ENCODE measurements at places on chromosomes 7 and 10.

GRCh38 chr10:63600540-63600939 is 79.3 kb downstream of the REEP3 start:
- no peak for DNase-seq

DNA sequence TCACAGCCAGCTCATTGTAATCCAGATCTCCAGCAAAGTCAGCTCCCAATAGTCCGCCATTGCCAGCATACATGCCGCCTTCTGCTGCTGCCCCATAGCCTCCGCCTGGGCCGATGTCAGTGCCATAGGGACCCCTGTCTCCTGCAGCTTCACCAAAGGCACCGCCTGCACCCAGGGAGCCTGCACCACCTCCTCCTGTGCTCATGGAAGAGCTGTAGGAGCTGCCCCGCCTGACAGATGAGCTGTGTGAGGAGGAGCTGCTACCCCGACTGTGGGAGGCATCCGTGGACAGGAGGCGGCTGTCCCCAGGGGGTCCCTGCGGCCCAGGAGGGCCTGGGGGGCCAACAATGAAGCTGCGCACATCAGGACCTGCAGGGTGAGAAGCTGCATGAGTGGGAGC is 51.7 kb downstream of the COL17A1 start:
- DNase-seq: no peak

DNA sequence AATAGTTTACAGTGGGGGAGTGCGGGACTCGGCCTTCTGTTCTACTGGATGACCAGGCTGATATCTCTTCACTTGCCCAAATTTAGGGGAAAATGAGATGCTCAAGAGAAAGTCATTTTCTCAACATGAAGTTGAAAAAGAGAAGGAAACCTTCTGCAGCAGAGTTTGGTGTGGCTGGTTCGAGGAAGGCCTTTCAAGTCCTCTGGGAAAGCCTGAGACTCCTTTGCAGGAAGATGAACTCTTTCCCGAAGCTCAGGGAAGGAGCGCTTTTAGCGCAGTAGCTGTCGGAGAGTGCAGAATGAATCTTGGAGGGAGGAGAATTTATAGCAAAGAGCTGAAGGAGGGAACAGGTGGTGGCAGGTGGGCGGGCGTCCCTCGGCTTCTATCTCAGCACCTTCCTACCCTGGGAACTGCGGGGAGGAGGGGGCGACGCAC is at the start of gene ATOH7:
TSS of gene ATOH7 (minus strand) at position 297 of the 435 bp plus-strand sequence. CDS start 436 bp downstream, outside the sequence.
- DNase-seq: no peak

DNA sequence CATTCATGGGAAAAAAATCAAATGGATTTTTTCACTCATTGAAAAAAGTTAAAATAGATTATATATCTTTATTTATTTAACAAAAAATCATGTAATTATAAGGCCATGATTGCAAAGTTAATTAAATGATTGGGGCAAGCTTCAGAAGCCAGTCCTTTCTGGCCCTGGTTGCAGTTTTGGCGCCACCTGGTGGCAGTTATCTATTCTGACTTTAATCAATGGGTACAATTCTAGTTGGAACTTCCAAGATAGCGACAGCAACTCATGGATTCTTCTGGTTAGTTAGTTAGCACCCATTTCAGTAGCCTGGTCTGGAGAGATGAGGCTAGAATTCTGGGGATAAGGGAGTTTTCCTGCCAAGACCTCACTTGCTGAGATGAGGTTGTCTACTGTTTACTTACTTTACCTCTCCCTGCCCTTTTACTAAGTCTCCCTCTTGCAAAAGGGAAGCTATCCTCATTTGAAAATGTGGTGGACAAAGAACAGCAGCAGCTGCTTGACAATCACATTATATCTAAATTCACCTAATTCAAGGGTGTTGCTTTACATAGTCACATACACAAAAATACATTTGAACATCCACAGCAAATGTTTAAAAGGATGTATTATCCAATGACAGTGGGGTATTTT is 42.3 kb downstream of the NOC3L start:
- DNase-seq: peak; percentile 69

- no peak for DNase-seq
Measured at GRCh38 chr10:51343391-51343790, 269.1 kb downstream of the PRKG1 start.

GRCh38 chr7:107327986-107328569 is 141.8 kb upstream of the GPR22 start:
- DNase-seq: no peak

GRCh38 chr10:29914986-29915785 is 144.2 kb downstream of the JCAD start:
- DNase-seq: no peak

DNA sequence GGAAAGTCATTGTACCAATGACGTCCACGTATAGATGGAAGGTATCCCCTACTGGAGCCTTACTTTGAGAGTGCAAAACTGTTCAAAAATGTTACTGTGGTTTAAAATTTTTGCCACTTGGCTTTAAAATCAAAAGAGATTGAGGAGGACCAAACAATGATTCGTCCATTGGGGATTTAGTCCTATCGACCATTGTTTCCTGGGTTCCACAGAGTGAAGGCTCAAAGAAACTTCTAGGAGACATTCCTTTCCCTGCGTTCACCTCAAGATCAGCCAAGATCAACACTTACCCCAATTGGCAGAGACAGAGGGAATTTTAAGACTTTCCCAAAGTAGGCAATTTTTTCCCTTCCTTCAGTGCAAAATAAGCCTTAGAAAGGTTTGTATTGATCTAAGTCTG is 152.3 kb downstream of the NEBL start:
- DNase-seq: no peak

DNA sequence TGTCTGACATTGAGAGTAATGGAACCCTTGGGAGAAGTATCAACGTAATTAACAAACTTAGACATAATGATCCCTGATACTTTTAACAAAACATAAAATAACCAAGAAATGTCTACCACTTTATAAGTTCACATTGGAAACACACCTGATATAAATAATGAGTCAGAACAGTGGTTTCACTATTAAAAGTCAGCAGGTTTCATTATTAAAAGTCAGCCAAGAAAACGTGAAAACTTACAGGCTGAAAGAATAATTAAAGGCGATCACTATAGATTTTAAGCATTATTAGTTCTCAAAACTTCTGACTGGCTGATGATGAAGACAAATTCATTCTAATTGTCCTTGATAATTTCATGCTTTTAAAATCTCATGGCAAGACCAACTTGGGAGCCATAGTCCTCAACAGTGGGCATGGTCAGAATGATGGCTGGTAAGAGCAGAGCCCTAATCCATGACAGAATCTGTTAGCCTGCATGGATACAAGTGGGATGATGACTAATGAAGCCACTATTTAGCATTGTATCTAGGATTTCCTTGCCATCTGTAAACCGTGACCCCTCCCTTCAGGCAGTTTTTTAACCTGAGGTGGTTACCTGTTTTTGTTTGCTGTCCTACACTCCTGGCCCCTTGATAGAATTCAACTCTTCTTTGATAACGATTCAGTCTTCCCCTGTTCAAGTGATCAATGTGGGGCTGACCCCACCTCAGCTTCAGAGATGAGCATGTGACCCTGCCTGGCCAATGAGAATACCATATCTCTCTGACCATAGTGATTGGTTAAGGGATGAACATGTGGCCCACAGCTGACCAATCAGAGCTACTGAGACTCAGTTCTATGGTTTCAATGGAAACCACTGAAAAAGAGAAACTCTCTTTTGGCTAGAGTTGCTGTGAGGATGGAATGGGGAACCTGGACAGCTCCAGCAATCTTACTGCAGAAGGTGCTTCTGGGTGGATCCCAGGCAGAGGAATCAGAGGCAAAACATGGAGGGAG is 151.0 kb downstream of the PLPP4 start:
- DNase-seq: no peak

GRCh38 chr7:50315739-50316671 is 11.5 kb downstream of the IKZF1 start:
- no peak for DNase-seq

DNA sequence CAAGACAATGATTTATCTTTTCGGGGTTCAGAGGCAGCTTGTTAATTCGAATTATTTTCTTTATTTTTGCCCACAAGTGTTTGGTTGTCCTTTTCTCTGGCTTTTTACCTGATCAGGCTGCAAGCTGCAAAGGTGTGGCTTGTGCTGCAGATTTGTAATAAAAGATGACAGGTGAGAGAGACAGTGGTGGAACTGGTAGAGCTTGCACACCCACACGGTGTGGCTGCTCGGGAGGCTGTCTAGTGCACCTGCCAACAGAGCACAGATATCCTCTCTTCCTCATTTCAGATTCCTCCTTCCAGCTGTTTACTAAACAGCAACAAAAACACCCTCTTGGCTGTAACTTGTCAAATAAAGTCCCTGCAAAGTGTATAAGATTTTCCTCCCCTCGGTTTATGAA is 9.2 kb downstream of the GJD4 start:
- no peak for DNase-seq

- DNase-seq: no peak
Measured at GRCh38 chr7:156174428-156174827, 362.2 kb upstream of the SHH start.

DNA sequence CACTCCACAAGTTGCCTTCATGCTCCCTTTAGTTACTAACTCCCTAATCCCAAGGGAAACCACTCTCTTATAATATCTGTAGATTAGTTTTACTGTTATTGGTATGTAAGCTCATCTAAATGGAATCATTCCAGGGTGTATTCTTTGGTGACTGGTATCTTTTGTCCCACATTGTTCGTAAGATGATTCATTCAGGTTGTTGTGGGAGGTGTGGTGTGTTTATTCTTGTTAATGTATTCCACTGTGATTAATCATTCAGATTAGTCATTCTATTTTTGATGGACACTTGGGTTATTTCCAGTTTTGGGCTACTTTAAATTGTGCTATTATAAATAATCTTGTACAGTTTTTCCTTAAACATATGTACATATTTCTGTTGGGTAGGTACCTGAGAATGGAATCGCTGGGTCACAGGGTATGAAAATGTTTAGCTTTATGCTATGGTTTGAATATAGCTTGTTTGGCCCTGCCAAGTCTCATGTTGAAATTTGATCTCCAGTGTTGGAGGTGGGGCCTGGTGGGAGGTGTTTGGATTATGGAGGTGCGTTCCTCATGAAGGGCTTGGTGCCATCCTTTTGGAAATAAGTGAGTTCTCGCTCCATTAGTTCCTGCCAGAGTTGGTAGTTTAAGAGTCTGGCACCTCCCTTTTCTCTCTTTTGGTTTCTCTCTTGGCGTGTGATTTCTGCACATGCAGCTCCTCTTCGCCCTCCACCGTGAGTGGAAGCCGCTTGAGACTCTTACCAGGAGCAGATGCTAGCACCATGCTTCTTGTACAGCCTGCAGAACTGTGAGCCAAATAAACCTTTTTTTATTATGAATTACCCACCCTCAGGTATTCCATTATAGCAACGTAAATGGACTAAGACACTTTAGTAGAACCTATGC is 13.8 kb downstream of the BTRC start:
- DNase-seq: no peak

DNA sequence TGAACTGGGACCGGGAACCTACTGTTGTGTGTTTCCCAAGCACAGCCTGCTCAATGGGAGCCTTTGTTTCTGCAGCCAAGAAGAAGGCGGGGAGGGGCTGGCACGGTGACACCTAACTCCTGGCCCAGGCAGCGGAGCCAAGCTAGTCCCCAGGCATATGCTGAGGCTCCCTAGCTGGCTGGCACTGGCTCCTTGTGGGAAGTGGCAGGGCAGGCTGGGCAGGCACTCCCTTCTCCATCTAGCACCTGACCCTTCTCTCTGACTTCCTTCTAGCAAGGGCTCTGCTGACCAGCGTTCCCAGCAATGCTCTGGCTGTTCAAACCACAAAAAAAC is 325.0 kb downstream of the PLXNA4 start:
- no peak for DNase-seq

DNA sequence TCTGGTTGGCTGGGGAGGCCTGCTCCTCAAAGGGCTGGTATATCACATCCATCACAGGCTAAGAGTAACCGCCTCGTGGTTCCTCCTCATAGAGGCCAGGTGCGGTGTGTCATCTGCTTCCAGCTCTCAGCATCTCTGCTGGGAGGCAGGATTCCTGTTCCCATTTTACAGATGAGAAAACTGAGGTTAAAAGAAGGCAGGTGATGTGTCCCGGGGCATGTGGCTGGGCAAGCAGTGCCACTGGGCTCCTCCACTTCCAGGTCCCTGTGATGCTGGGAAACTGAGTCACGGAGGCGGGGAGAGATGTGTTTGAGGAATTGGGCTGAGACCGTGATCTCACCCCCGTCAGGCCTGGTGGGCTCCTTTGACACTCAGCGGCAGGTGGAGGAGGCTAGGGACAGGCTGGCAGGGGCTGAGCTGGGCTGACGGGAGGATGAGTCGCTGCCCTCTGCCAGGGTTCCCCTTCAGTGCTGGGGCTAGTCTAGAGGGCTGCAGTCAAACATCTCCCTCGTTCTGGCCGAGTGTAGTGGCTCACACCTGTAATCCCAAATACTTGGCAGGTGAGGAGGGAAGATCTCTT is 9.4 kb downstream of the ARPC1B start:
- DNase-seq: no peak

DNA sequence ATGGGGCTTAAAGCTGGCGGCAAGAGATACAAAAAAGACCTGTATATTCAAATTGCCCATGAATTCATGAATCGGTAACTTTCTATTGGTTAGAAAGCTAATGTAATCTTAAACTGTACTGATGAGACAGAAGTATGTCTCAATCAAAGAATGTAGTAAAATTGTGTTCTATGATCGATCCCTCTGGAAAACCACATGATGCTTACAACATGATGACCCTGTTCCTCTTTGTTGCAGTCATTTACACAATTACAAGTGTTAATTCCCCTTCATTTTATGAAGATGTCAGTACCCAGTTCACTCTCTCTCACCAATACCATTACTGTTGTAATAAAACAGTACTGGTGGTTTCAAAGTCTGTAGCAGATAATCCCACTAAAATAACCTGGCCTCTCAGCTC is 10.1 kb downstream of the KIF5B start:
- no peak for DNase-seq

Data from KBM-7 (cell line).